Bone marrow (tissue), 2 donors: ENCODE measurements at places on chromosomes 16 and 17.

GRCh38 chr16:50474138-50474537 lies 74.1 kb upstream of the NKD1 start:
- DNase-seq: no peak

DNA sequence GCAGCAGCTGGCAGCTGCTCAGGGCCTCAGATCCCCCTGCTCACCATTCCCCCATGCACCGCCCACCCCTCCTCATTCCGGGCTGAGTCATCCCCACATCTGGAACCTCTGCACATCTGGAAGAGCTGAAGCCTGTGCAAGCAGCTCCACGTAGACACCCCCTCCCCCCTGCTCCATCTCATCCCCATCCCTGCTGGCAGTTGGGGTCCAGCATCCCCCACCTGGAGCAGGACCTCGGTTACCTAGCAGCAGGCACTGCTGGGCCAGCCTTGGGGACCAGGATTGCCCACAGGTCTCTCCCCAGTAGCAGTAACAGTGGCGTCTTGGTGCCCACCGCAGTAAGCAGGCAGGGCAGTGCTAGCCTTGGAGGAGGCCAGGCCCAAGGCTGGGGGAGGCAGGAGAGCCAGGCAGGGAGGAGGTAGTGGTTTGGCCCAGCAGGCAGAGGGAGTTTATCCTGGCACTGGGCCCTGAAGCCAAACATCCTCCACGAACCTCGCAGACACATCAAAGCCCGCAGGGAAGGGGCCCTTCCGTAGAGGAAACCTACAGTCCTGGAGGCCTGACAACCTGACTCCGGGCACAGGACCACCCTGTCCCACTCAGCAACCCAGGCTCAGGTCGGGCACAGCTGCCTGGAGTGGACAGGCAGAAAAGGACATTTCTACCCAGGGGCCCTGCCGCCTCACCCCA lies 7.7 kb upstream of the TMEM92 start:
- no peak for DNase-seq

GRCh38 chr17:8904201-8904600 lies 36.7 kb upstream of the PIK3R6 start:
- no peak for DNase-seq

DNA sequence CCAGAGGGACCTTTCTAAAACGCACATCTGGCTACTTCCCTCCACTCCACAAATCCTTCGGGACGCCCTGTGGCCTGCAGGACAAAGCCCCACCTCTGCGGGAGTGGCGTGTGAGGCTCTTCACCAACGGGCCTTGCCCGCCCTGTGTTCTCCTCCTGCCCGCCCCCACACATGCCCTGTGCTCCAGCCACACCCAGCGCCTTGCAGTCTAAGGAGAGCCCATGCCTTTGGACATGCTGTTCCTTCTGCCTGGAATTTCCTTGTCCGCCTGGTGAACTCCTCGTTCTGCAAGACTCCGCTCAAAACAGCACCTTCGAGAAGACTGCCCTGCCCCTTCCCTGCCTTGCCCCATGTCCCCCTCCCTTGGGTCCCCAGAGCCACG lies 7.4 kb downstream of the ELOB start:
- DNase-seq: no peak

- no peak for DNase-seq
These were observed 4.3 kb downstream of the MT1H start for GRCh38 chr16:56673921-56674320.
